ENCODE measurements at places on chromosomes 16 and 17. TPM values are rescaled to one million over a fixed set of nuclear protein-coding genes. Genes with fewer than 3 reads are reported as not detected.
A peak's percentile ranks its signal among the peaks of the same experiment; 100 is the strongest.

Gene ACE
- not detected for total RNA-seq

Gene RNF43
- total RNA-seq, result 1.8 TPM

Gene TPSG1
- total RNA-seq, result 1.1 TPM

Gene TP53TG3F
- not detected for total RNA-seq

Gene TNK1
- total RNA-seq, result not detected

Gene TBC1D3L
- total RNA-seq, result 0.92 TPM

Gene NUP85
- total RNA-seq, result 59.3 TPM

GRCh38 chr17:81576621-81577277, 24.6 kb upstream of the FAAP100 start:
- DNase-seq, result peak; percentile 73

DNA sequence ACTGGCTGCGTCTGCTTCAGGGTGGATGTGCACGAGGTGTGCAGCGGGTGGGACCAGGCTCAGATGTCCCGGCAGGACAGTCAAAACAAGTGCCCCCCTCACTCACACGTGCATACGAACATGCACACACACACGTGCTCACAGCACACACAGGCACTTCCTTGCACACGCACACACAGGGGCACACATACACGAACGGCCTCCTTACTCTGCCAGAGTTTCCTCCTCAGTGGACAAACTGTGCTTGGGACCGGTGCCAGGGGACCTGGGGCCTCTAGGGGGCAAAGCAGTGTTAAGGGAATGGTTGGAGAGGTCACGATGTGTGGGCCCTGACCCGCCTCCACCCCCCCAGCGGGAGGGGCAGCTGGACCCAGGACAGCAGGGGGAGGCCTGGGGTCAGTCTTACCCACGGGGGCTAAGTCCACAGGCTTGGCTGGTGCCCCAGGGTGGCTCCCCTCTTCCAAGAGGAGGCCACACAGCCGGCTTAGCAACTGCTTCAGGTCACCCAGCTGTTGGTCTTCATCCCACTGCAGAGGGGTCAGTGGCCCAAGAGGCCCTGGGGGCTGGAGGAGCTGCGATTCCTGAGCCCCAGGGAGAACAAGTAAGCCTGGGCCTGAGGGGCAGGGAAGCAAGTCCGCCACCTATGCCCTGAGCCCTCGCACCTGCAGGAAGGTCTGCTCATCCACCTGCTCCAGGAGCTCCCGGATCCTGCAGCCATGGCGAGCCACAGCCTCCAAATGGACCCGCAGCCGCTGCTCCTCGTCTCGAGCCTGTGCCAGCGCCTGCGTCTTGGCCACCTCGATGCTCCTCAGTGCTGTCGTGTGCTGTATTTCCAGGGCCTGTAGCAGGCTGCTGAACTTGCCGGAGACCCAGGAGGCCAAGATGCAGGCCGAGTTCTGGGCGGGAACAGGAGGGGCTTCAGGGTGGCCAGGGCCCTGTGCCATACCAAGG, 4.9 kb downstream of the TRIM65 start:
- no peak for DNase-seq

- no peak for DNase-seq
Observed at GRCh38 chr17:55706808-55707773, 15.6 kb downstream of the TMEM100 start.

- DNase-seq, result no peak
Observed at GRCh38 chr16:15701975-15702970, 52.2 kb downstream of the NDE1 start.

DNA sequence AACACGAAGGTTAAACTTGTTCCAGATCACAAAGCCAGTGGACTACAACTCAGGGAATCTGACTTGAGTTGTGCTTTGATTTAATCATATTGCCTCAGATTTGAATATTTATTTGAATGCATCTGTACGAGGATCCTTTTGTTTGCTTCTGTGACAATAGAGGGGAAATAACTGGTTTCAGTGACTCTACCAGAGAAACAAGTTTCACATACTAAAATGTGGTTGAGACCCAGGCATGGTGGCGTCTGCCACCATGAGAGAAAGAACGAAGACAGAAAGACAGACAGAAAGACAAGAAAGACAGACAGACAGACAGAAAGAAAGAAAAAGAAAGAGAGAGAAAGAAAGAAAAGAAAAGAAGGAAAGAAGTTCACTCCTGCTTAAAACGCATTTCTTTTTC, 24.0 kb downstream of the YWHAE start:
- no peak for DNase-seq

DNA sequence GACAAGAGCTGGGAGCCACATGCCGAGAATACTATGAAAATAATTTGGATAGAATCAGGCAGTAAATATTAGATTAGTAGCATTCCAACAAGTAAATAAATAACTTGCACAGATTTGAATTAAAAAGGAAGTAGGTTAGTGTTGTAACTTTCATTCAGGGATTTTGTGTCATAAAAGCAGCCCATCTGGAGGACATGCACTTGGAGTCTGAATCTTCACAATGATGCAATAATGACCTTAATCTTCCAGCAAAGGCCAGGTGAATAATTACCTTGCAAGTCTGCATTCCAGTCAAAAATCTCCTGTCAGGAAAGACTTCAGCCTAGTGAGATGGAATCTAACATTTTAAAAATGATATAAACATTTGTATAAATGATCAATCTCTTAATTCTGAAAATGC, 518.1 kb downstream of the KCNJ2 start:
- no peak for DNase-seq

DNA sequence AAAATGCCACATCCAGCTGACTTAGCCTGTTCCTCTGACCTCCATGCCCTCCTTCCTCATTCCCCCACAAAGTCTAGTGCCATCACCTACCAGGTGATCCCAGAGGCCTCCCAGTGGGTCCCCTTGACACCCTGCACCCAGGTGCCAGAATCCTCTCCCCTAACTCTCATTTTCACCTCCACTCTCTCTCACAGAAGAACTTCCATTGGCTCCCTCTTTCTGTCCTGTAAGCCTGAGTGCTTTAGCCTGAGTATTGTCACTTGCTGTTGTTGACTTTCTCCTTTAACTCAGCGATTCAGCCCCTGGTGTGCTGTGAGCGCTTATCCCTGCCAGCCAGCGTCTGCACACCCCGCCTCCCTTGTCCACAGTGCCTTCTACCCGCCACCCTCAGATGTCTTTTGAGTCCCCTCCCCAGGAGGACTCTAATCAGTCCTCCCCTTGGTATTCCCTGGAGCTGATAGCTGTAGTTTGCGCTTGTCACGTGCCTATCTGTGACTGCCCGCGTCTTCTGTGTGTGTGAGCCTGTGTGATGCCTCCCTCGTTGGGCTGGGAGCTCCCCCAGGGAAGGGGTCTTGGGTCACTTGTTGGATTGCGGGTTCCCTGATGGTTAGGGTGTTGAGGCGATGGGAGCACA, 31.9 kb downstream of the ARHGAP23 start:
- DNase-seq, result no peak

DNA sequence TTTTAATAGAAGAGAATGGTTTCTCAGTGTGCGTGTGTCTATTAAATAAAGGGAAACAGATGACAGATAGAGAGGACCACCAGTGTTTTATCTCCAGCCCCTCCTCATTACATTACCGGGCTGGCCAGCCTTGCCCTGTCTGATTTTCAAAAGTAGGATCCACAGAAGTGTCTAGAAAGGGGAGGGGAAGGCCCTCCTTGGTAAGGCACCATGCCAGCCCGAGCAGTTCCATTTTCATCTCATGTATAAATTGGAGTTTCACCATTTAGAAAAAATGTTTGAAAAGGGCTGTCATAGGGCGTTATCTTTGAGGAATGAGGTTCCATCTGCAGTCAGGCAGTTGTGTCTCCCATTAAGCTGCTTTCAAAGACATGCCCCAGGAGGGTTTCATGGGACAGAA, 96.7 kb downstream of the SOCS1 start:
- DNase-seq, result no peak

GRCh38 chr17:4229627-4230541, 33.9 kb downstream of the ANKFY1 start:
- DNase-seq, result peak; percentile 67

DNA sequence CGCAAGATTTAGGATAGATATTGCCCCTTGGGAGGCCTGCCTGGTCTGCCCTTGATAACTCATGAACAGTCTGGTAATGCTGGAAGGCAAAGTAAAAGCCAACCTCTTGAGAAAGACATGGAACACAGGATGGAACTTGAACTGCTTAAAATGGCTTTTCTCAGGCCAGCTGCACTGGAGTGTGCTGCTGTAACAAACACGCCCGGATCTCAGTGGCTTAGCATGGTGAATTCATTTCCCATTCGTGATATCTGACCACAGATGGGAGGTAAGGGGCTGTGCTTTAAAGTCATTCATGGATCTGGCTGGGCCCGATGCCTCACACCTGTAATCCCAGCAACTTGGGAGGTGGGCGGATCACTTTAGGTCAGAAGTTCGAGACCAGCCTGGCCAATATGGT, 113.2 kb downstream of the WWOX start:
- DNase-seq, result no peak

GRCh38 chr16:74501484-74502478, 80.5 kb upstream of the CLEC18B start:
- no peak for DNase-seq

- no peak for DNase-seq
Observed at GRCh38 chr16:57690782-57691471, 3.7 kb upstream of the DRC7 start.

DNA sequence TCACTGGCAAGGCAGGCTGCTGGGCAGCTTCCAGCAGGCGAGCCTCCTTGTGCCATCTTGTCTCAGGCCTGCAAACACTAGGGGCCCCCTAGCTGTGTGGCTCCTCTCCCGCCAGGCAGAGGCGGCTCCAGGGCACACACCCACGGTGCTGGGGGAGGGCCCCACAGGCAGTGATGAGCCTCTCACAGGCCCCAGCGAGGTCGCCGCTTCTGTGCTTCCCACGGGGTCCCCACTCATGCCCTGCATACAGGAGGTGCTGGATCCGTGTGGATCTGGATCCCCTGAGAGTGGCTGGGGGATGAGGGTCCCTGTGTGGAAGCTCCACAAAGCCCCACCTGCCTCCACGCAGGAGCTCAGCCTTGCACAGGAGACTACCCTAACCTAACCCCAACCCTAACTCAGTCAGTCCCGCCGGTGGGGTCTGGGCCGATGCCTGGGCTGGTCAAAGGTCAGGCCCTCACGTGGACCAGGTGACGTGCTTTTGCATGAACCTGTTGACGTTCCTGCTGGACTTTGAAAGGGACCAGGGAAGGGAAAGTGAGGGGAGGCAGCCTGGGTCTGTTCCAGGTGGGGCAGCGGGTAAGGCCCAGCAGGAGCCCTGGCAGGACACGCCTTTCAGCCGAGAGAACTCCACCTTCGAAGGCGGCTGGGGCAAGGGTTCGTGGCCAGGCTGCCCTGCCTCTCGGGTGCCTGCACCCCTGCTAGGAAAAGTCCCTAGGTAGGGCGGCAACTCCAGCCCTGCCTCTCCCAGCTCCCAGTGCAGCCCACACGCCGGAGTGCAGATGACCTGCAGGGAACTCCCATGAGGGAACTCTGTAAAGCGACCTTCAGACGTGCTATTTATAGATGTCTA, 5.2 kb downstream of the SECTM1 start:
- DNase-seq, result no peak

- DNase-seq, result no peak
Observed at GRCh38 chr17:79207960-79208359, 133.3 kb downstream of the ENGASE start.

Data from H4 (cell line).